ENCODE measurements at places on chromosomes 6 and 20.
A peak's percentile ranks its signal among the peaks of the same experiment; 100 is the strongest.

DNA sequence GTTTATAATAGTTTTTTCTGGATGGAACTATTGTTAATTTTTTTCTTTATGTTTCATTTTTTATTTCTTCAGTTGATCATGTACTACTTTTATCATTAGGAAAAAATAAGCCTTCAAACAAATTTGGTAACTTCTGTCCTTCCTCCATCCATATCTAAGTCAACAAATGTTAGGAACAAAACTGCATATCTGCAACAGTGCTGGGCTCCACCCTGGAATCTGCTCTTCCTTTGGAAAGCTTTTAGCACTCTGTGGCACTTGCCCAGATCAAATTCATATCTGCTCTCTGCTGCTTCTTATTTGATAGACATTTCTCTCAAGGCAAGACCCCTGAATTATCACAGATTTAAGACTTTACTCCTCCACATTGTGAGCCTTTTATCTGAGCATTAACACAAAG, 24.3 kb upstream of the GPR63 start:
- no peak for DNase-seq

GRCh38 chr6:118305081-118305480, 243.0 kb upstream of the PLN start:
- DNase-seq, result no peak

DNA sequence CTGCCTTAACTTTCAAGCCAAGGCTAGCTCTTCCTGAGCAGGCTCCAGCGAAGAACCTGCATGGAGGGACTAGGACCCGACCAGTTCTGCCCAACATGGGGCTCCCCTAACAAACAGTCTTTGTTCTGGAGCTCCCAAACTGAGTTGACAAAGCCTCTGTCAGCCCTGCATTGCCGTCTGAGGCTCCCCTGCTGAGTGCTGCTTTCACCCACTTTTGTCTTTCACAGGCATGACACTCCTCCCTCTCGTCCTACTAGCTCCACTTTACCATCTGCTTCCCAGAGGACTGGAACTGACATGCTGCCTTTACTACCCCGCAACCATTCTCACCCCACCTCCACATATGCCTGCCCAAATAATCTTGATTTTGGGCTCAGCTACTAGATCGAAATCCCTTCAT, 45.1 kb upstream of the B4GALT5 start:
- DNase-seq, result no peak

- DNase-seq, result no peak
These were observed 767.1 kb downstream of the KIF16B start for GRCh38 chr20:15806105-15806504.

- no peak for DNase-seq
These were observed 11.0 kb upstream of the SYNDIG1 start for GRCh38 chr20:24458436-24458835.

GRCh38 chr6:164359036-164359435, 944.5 kb downstream of the QKI start:
- DNase-seq, result no peak

- no peak for DNase-seq
These were observed 33.2 kb upstream of the PNISR start for GRCh38 chr6:99458319-99458718.

DNA sequence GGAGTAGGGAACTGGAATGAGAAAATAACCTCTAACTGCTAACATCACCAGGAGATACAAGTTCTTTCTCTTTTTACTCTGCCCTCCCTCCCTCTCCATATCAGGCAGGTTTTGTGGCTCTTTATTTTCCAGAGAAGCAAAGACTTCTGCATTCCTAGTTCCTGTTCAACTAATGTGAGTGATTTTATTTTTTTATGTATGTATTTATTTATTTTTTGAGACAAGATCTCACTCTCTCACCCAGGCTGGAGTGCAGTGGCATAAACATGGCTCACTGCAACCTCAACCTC, 6.0 kb upstream of the IER3 start:
- DNase-seq, result no peak

DNA sequence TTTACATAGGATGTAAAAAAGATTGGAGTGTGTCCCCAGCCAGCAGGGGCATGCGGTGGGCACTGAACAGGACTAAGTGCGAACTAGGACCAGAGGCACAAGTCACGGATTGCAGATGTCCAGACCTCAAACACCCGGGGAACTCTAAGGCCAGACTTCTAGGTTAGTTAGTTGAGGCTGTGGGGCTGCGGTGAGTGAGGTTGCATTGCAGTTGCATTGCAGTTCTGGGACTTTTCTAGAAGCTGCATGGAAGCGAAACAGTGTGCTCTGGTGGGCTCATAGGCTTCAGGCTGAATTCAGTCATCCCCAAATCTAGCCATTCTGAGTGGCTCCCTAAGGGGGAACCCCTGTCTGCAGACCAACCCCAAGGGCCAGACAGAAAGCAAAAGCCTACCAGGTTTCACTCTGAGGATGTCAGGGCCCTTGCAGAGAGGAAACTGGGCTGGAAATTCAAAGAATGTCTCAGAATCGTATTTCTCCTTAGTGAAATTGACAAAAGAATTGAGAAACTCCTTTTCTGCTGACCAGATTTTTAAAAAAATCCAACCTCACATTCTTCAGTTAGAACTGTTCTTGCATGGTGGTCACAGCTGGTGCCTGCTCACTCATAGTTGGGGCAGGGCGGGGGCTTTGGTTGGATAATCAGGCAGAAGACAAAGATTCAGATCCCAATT, 182.8 kb downstream of the ZDHHC14 start:
- DNase-seq, result peak; percentile 52

- DNase-seq, result no peak
These were observed 5.3 kb upstream of the HIVEP2 start for GRCh38 chr6:142950291-142950690.

- no peak for DNase-seq
These were observed 48.4 kb upstream of the PTGIS start for GRCh38 chr20:49616154-49617007.

GRCh38 chr6:104229057-104229456, 630.7 kb downstream of the HACE1 start:
- DNase-seq, result no peak

GRCh38 chr6:62480544-62480943, 194.5 kb upstream of the KHDRBS2 start:
- DNase-seq, result no peak

DNA sequence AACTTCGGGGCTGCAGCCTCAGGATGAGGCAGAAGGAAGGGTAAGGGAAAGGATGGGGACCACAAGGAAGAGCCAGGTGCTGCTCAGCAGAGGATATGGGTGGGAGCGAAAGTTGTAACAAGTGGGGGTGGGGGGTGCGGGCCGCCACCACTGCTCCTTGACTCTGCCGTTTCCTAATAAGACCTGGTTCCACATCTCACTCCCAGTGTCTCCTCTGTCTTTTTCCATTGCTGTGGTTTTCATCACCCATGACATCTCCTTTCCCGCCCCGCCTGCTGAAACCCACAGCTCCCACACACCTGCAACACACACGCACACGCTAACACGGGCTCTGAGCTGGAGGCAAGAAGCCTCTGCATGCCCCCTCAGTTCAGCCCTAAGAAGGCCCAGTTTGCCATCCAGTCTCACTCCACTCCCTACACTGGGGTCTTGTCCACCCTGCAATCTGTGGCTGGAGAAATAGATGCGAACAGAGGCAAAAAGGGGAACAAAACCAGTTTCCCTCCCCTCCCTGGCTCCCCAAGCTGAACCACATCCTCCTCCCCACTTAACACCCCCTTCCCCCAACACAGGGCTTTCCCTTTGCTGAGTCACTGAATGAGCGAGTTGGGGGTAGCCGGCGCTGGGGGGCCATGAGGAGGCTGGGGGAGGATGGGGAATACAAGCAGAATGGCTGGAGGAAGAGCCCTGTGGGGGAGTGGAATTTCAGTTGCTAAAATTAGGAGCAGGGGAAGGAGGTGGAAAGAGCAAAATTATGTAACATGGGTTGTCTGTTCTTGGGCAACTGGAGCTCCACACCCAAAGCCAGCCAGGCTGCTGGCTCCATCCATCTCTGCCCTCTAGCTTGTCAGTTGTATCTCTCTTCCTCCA, 11.5 kb downstream of the NFKBIL1 start:
- no peak for DNase-seq

- no peak for DNase-seq
These were observed 512.5 kb downstream of the BCKDHB start for GRCh38 chr6:80618953-80619352.

DNA sequence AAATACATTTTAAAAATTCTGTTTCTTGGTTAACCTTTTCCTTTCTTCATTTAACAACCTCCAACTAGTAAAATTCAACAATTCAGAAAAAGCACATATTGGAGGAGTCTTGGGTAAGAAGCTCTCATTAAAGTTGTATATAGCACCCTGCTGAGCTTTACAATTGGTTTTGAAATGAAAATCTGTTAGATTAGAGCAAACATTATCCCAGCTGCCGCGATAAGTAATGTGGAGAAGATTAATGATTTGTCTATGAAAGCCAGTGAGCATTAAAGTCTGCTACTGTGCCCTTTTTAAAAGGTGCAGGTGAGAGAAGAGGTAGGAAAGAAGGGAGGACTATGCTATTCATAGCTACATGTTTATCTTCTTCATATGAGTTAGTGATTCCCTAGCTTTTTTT, 201.5 kb downstream of the ZFAND3 start:
- DNase-seq, result no peak

- no peak for DNase-seq
These were observed 994.4 kb downstream of the EYS start for GRCh38 chr6:64712606-64713005.

DNA sequence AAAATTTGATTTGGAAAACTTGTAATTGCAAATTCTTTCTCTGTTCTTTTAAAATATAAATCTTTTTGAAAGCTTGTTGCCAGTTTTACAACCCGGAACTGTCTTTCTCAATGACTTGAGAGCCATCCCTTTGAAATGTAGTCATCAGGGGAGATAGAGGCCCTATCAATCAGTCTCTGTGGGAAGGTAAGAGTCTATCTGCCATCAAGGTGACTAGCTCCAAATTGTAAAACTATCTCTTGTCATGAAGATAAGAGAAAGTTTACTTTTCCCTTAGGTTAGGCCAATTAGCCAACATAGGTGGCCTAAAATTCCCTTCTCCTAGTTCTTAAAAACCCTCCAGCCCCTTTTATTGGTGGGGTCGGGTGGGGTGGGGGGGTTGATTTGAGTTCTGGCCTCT, 469.1 kb upstream of the IRAK1BP1 start:
- DNase-seq, result no peak

DNA sequence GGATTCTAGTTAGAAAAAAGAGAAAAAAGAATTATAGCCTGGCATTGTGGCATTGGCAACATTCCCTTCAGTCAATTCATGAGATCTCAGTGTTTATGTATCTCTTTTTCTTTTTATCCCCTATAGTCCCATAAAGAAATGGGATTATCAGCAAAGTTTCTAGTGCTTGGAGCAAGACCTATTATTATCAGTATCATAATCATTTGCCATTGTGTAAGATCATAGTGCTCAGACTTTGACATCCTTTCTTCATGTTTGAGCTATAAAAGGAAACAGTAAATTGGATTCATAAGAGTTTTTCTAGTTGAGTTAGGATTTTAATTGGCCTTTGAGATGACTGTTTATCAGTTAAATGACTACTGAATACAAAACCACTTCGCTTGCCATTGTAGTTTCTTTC, 295.6 kb downstream of the GRIK2 start:
- no peak for DNase-seq

DNA sequence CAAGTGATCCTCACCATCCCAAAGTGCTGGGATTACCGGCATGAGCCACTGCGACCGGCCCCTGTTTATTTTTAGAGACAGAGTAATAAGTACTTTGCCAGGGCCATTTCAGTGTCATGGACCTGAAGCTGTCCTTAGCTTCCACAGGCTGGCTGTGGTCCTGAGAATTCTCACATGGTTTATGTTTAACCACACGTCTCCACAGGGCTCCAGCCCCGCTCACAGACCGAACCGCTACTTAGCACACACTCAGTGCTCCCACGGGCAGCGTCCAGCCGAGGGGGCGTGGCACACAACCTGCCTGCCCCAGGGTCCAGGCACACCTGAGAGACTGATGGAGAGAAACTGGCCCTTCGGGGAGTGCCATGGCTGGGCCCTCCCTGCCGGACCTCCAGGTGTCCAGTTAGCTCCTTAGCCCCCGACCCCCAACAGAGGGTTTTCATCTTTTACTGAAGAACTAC, 11.7 kb downstream of the ACSS1 start:
- no peak for DNase-seq

DNA sequence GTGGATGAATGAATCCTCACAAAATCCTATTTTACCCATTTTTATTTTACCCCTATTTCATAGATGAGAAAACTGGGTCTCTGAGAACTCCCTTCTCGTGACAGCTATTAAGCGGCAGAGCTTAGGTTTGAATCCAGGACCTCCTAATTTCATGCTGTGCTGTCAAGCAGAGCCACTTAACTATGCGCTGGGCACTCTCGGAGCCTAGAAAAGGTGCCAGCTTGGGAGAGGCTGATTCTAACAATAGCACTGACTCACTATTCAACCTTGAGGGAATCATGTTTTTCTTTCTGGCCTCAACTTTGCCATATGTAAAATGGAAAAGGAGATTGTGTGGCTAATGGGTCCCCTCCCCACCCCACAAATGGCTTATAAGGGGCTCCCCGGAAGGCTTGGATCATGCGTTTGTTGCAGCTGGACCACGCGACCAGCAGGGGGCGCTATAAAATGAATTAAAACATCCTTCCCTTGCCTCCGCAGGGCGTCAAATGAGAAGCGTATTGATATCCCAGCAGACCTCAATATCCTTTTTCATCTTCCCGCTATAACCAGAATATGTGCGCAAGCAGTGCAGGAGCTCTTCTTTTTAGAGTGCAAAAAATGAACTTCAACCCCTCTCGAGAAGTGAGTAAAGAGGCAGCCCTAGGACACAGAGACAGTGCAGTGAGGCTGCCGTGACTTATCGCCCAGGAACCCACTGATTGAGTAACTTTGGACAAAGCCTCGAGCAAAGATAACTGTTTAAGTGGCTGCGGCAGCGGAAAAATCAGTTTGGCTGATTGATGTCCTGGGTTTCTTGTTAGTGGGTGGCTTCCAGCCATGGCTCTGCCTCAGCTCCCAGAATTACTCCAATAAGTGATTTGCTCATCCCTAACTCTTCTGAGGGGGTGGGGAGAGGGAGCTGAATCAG, 12.8 kb upstream of the PDYN start:
- no peak for DNase-seq

GRCh38 chr6:135397172-135397952, 100.2 kb downstream of the AHI1 start:
- no peak for DNase-seq

GRCh38 chr6:101146389-101146788, 247.1 kb upstream of the GRIK2 start:
- no peak for DNase-seq

DNA sequence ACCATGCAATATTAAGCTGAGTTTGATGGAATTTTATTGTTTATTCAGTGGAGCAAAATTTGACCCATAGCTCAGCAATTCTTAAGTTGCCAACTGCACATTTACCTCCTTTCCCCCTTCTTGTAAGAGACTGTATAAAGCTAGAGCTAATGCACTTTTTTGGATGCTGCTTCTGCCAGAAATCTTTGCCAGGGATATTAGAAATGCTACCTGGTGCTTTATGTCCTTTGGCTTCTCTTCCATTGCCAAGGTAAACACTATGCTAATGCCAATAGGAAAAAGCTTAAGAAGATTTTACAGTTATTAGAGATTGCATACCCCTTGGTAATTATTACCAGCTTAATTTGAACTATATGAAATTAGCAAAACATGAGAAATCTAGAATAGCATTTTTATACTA, 79.0 kb upstream of the OGFRL1 start:
- DNase-seq, result no peak

All from vagina (tissue), 2 donors.